RWPE1 (cell line): ENCODE measurements at places on chromosomes 3 and 15.

DNA sequence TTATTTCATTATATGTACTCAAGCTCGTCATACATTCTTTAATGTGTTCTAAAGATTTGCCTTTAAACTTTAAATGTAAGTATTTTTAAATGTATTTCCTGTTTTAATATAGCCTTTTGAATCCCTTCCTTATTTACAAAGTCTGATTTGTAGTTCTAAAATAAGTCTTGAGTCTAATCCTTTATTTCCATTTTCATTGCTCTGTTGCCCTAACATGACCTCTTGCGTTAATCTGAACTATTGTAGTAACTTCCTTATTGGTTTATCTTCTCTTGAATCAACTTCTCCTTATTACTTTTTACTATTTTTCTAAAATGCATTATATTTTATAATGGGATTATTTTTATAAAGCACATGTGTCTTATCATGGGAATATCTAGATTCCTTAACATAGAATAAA is 24.0 kb downstream of the KNL1 start:
- no peak for DNase-seq

DNA sequence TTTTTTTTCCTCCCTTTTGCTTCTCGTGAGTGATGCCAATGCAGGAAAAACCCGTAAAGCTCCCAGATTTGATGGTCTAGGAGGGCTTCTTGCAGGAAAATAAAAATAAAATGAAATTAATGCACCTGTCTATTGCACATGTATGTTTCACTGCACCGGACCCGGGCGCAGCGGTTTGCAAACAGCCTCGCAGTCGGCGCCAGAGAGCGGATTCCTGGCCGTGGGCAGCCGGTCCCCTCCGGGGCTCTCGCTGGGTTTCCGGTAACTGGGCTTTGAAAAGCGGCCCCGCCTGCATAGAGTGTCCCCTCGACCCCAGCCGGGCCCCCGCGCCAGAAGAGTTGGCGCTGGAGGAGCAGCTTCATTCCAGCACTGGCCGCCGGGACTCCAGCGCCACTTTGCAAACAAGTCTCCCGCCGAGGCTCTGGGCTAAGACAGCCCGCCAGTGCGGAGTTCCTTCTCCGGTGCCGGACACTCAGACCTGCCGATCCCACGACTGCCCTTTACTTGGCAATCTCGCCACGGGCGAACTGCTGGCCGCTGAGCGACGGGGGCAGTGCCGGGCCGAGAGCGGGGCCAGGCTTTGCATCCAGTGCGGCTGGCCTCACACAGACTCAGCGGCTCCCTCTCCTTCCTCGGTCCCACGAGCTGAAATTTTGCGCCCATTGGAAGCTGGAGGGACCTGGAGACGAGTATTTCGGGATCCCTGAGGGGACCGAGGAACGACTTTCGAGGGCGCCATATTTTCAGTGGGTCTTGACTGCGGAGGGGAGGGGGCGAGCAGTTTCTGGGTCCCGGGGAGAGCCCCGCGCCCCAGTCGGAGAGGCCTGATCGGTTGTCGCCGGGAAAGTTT is 225.9 kb upstream of the C2CD4B start:
- DNase-seq: peak; percentile 35

DNA sequence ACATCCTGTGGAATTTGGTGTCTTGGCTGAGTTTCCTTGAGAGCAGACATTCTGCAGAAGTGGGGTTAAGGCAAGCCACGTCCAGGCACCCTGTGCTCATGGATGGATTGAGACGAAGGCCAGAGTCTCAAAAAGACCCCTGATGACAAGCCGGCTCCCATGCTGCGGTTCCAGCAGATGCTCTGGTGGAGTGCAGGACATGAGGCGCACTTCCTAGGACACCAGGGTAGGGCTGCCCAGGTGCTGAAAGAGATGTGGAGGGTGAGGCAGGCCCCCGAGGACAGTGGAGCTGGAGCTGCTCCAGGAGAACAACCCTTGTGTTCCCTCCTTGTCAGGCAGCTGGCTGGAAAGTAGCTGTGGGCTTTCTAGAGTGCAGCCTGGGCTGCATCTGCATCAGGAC is 81.0 kb downstream of the ASB7 start:
- DNase-seq: no peak

DNA sequence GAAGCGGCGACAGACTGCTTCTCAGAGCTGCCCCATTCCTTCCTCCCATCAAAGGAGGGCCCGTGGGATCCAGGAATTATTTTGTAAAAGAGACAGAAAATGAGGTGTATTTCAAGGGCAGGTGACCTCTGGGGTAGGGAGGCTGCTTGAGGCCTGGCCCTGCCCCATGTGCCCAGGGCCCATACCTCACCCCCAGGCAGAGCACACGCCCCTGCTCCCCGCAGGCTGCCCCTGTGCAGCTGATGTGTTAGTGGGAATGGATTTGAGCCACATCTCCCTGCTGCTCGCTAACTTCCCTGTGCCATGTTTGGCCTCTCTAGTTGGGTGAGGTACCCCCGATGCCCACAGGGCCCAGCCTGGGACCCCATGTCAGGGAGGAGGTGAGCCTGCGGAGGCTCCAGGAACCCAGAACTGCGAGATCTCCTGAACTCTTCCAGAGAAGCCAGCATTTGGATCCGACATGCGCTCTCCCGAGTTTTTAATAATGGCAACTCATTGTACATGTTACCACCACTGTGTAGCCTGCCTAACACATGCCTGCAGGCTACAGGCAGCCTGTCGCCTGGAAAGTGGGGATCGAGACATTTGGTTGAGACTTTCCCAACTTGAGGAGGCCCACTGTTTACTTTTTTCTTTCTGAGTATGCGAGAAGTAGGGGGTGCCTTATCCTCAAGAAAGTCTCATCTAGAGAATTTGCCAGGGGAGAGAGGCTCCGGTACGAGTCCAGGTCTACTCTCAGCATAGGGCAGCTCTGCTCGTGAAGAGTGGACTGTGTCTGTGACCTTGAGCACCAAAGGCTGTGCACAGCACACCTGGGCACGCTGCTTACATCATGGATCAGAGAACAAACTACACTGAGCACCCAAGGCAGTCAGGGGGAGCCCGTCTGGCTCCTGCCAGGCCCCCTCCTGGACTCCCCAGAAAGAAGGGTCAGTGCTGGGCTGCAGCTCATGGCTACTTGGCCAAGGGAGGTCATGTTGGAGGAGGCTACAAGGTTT is 36.1 kb downstream of the PCSK6 start:
- no peak for DNase-seq

DNA sequence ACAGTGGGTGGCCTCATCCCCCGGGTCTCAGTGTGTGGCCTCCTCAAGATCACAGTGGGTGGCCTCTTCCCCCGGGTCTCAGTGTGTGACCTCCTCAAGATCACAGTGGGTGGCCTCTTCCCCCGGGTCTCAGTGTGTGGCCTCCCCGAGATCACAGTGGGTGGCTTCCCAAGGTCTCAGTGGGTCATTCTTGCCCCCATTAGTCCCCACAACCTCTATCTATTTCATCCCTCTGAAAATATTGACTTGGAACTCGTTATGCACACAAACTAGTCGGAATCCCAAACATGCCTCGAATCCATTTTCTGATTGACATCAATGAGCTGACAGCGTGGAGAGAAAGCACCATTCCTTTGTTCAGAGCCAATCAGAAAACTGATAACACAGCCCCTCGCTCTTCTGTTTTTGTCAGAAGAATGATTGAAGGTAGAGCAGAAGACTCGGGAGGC is 10.8 kb upstream of the SSUH2 start:
- DNase-seq: no peak

DNA sequence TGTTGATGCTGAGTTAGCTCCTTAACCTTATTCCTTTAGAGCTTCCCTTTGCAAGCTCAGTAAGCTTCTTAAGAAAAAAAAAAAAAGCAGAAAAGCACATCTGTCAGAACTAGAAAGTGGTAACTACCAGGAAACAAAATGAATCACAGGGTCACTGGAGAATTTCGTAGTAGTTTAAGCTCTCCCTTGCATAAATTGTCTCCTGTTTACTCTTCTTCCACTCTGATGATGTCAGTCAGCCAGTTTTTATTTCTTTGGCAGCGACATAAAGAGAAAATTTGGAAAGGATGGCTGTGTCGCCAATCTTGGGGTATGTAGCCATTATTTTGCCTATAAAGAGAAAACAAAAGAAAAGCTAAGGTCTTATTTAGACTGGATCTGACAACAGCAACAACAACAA is 3.2 kb upstream of the GABRR3 start:
- DNase-seq: no peak

DNA sequence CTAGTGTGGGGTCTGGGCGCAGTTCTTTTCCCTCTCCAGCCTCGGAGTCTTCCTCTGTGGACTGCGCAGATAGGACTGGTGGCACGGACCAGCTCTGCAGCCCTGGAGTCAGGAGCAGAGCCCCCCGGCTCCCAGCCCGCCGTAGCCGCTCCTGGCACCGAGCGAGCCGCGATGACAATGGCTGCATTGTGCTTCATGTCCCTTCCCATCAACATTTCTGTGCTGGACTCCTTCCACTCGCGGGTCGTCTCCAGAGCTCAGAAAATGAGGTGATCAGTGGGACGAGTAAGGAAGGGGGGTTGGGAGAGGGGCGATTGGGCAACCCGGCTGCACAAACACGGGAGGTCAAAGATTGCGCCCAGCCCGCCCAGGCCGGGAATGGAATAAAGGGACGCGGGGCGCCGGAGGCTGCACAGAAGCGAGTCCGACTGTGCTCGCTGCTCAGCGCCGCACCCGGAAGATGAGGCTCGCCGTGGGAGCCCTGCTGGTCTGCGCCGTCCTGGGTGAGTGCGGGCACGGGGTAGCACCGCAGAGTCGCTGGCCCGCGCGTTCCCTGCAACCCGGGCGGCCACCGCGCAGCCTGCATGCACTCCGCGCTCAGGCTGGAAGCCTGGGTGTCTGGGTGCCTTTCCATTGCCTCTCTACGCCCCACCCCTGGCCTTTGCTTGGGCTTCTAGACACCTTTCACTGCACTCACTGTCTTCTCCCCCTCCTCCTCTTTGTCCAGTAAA is at the start of gene TF:
Gene TF (plus strand): TSS at position 413 of the 731 bp plus-strand sequence. CDS start 48 bp downstream, at position 461.
- DNase-seq: no peak

DNA sequence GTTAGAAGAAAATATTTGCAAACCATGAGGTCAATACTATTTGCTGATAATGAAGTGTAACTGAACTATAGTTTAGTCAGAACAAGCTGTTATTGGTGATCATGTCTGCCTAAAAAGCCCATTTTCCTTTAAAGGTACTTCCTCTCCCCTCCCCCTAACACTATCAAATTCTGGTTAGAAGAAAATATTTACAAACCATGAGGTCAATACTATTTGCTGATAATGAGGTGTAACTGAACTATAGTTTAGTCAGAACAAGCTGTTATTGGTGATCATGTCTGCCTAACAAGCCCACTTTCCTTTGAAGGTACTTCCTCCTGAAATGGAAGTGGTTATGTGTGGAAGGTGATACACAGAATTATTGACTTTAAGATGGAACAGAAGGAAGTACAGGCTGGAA is 46.9 kb downstream of the PROS1 start:
- no peak for DNase-seq
